ENCODE measurements at places on chromosomes 12 and 14.

- no peak for DNase-seq
These were observed 42.9 kb upstream of the CAPRIN2 start for GRCh38 chr12:30797689-30798088.

DNA sequence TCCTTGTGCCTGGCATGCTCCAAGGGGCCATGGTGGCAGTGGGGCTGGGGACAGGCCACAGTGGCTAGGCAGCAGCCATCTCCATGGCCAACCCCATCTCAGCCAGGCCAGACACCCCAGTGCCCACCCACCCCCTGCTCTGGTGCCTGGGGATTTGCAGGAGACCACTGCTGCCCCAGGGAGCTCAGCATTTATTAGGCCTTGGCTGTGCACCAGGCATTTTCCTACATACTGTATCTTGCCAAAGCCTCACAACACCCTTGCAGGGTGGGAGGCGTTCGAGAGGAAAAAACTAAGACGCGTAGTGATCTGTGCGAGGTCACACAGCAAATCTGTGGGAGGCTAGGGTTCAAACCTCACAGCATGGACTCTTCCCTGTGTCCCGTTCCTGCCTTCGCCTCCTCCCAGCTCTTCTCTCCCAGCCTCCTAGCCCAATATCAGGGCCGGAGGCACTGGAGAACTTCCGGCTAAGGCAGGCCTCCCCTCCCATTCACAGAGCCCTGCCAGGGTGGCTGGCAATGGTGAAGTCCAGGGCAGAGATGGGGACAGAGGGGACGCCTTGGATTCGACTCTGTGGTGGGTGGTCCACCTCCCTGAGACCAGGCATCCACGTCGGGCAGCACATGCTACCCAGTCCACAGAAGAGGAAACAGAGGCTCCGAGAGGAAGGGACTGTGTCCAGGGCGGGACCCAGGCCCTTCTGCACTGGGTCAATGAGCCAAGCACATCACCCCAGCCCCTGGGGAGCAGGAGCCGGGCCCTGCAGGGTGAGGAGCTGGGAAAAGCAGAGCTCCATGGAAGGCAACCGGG lies 57.4 kb downstream of the FAM222A start:
- no peak for DNase-seq

- DNase-seq = no peak
These were observed 172.3 kb upstream of the ATXN7L3B start for GRCh38 chr12:74365178-74365964.

DNA sequence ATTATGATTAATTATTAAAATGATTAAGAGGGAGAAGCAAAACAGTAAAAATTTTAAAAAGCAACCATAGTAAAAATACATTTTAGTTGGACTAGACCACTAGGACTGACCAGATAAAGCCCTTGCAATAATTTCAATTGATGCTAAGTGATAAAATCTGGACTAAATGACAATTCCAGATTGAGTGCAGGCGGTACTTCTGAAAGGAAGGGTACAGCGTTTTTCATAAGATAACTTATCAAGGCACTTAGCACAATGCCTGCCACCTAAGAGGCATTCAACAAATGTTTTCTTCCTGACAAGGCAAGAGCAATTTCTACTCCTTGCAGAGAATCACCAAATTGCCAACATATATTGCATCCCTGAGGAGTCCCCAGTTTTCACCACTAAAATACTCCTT lies 37.7 kb upstream of the OAS1 start:
- DNase-seq = no peak

DNA sequence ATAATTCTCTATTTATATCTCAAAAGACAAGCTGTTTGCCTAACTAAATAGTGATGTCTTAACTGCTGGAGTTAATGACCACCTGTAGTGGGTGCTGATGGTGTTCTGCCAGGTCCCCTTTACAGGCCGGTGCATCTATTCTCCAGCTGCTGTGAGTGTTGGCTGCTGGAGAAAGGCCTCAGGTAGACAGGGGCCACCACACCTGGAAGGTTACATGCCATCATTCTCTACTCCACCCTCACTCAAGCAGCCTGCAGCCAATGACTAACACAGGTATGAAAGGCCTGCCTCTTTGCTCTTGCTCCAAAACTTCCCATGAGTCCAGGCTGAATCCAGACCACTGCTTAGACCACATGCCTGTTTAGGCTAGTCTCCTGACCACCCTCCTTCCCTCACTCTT lies 73.9 kb downstream of the RPS6KA5 start:
- no peak for DNase-seq

GRCh38 chr14:52365071-52365470 lies 51.0 kb downstream of the PTGER2 start:
- DNase-seq = no peak

DNA sequence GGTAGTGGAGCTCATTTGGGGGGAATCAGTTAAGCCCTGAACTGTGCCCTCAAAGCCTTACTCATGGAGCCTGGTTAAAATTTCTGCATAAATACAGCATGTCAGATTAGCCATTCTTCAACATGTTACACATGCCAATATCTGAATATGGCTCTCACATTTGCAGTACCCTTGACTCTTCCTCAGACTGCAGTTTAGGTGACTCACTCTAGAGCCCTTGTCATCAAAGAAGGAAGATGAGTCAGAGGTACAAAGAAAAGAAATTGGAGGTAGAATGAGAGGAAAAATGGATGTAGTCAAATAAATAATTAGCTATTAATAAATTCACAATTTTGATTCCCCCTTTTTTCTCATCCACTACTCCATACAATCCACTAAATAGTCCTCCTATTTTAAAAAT lies 23.6 kb upstream of the OR4K2 start:
- no peak for DNase-seq

- DNase-seq = no peak
These were observed 144.4 kb downstream of the CAND1 start for GRCh38 chr12:67413577-67413976.

GRCh38 chr12:56198836-56199235 lies 9.6 kb upstream of the SMARCC2 start:
- DNase-seq = no peak

- no peak for DNase-seq
These were observed 92.2 kb downstream of the DYRK2 start for GRCh38 chr12:67740711-67741110.

- DNase-seq = no peak
These were observed 3.1 kb downstream of the GPR33 start for GRCh38 chr14:31484754-31485153.

GRCh38 chr14:44780989-44781388 lies 180.8 kb downstream of the KLHL28 start:
- DNase-seq = no peak

- no peak for DNase-seq
These were observed 4.3 kb downstream of the TEDC1 start for GRCh38 chr14:105495101-105495989.

- DNase-seq = no peak
These were observed 379.8 kb downstream of the DPF3 start for GRCh38 chr14:72513965-72514659.

DNA sequence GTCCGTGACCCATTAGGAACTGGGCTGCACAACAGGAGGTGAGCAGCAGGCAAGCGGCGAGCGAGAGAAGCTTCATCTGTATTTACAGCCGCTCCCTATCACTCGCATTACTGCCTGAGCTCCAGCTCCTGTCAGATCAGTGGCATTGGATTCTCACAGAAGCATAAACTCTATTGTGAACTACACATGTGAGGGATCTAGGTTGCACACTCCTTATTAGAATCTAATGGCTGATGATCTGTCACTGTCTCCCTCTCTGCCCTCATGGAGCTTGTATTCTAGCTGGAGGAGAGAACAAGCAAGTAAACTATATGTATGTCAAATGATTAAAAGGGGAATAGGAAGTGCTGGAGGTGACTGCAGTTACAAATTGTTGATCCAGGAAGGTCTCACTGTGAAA lies 479.1 kb downstream of the EGLN3 start:
- no peak for DNase-seq

- no peak for DNase-seq
These were observed 899 bp downstream of the TPCN1 start for GRCh38 chr12:113221997-113222729.

- no peak for DNase-seq
These were observed 614.0 kb upstream of the FOXG1 start for GRCh38 chr14:28152453-28153044.

DNA sequence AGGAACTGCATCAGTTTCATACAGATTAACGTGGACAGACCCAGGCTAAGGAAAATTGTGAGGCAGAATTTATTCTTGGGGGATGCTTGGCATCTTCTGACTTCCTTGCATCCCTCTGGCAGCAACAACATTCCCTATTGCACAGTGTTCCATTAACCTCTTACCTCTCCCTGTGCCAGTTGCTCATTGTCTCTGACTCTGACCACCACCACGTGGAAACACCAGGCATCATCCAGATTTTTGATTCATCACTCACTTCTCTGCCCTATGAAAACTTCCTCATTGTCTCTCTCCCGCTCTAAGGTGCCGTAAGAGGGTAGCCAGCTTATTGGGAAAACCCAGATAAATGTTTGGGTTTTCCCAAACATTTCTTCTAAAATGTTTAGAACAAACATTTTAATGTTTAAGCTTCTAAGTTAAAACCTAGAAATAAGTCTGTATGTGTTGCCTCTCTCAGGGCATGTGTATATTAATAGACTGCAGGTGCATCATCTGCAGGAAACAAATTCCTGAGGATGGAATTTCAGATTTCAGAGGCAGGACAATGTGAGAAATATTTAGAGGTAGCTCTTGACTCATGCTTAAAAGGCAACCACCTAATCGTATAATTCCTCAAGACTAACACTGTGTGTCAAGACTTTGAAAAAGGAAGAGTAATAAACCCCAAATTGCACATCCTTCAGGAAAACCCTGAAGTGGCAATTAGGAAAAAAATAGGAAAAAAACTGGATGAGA lies 64.5 kb upstream of the SLC35F4 start:
- no peak for DNase-seq

GRCh38 chr12:124841558-124841945 lies 22.1 kb downstream of the SCARB1 start:
- DNase-seq = no peak

DNA sequence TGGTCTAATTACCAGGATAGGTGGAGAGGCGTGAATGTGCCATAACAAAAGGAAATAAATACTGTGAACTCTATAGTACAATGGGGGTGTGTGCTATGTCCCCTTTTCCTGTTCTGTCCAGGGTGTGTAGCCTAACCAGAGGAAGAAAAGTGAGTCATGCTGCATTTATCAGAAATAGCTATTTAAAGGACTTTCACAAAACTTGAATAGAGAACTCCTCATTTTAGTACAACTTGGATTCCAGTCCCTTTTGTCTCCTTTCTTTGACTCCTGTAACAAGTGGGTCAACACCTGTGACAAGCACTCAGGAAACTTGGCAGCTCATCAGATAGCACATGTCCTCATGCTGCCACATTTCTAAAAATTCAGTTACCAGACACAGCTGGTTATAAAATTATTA lies 123.4 kb downstream of the CCDC91 start:
- DNase-seq = no peak

DNA sequence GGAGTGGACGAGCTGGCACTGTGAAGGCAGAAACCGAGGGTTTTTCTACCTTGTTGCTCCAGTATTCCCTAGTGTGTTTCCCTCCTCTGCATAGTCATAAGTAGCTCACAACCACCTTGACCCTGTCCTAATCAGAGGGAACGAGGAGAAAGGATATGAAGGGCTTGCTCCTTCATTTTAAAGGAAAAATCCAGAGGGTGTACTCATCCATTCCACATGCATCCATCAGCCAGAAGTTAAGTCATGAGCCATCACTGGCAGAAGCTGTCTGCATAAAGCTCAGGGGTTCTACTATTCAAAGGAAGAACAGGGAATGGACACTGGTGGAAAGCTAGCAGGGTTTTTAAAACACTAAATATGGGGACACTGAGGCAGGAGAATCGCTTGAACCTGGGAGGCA lies 84.3 kb upstream of the FOXN3 start:
- no peak for DNase-seq

DNA sequence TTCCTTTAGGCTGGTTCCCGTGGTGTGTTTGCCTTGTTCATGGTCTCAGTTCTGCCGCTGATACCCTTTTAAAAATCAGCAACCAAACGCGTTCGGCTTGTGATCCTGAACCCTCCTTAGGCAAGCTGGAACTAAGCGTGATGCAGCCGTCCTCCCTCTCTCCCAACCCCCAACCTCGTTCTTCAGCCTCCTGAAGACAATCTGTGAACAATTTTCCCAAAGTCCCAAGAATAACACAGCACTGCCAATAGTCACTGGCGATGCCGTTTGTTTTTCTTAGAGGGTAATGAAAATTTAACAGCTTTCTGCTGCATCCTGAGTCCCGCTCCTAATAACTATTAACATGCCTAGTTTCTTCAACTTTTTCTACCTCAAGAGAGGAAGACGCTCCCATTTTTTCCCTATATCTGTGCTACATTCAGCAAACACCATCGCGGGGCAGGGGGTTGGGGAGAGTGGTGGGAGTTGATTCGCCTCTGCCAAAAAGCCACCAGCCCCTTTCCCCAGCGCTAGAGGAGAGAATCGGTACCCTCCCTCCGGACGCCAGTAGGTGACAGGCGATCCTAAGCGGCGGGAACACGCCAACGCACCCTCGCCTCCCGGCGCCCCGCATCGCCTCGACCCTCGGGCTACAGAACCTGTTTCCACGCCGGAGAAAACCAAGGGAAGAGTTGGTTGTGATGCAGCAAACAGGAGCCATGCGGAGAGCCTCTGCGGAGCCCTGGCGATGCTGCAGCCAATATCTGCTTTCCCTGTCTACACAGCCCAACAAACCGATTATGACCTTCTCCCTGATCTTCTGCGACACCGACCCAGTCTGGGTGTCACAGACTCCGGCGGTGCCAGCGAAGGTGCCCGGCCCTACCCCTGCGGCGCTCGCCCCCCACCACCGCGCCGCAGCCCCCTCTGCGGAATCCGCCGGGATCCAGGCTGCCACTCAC lies 752 bp downstream of the PRICKLE1 start:
- DNase-seq = no peak

GRCh38 chr12:6337958-6338433 lies 3.9 kb downstream of the TNFRSF1A start:
- DNase-seq = no peak

DNA sequence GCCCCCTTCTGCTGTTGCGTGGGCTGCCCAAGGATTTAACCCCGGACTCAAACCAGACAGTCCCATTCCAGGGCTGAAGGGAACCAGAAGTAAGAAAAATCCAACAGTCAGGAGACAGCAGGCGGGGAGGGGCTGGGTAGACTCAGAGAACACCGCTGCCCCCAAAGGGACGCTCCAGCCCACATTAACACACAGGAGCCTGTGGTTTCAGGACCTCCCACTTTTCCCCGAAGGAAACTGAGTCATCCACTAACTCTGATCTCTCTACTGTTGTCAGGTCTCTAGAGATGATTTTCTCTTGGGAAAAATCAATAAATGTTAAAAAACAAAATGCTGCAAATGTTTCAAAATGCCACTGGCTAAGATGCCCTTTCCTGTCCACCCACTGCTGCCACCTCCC lies 41.6 kb downstream of the FBXO21 start:
- no peak for DNase-seq

GRCh38 chr12:66008985-66009384 lies 121.6 kb downstream of the LLPH start:
- no peak for DNase-seq

GRCh38 chr14:103499709-103500108 lies 22.9 kb downstream of the CKB start:
- DNase-seq = no peak

GRCh38 chr12:22215467-22216253 lies 118.8 kb downstream of the ST8SIA1 start:
- no peak for DNase-seq

- no peak for DNase-seq
These were observed 9.6 kb downstream of the SIX1 start for GRCh38 chr14:60639674-60640073.

GRCh38 chr12:58424735-58425392 lies 483.5 kb downstream of the ATP23 start:
- no peak for DNase-seq

GRCh38 chr12:70292017-70292776 lies 49.0 kb downstream of the CNOT2 start:
- no peak for DNase-seq

GRCh38 chr12:2652011-2652400 lies 142.8 kb upstream of the FKBP4 start:
- DNase-seq = no peak
